ENCODE measurements at places on chromosomes 7 and 10. TPM values are rescaled to one million over a fixed set of nuclear protein-coding genes. Genes with fewer than 3 reads are reported as not detected.

DNA sequence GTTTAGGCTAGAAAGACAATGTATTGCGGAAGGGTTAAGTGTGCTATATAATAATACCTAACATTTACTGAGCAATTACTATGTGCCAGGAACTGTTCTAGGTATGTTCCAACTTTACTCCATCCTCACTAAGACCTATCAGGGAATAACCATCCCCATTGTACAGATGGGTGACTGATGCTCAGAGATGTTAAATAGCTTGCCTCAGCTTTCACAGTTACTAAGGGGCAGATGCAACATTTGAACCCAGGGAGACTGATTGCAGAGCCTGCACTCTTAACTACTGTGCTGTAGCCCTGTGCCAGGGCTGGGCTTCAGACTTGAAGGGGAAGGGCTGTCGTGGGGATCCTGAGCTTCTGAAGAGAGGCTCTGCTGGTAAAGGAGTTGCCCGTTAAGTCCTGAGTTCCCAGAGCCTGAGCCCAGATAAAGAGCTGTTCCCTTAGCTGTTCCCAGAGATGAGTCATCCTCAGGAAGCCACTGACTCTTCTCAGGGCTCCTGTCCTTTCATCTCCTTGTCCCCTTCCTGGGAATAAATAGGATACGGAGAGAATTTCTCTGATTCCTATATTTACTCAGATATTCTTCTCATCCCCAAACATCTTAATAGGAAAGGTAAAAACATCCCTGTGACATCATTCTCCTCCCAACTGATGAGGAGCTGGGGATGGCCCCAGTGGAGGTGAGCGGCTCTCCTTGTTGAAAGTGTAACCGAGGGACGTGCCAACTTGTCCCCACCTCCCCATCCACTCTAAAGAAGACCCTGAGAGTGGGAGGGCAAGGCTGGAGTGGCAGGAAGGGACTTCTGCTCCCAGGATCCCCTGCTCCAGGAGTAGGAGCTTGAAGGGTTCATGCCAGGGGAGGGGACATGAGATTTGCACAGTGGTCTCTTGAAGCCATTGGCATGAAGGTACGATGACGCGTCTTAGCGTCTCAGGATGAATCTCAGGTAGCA lies 28.0 kb upstream of the HABP2 start:
- no peaks in the 10 kb centered on the region for H3K36me3 ChIP-seq
- H3K27ac ChIP-seq: no peak overlapping the region
- no peaks in the 10 kb centered on the region for H3K4me1 ChIP-seq
- no peaks in the 10 kb centered on the region for H3K27me3 ChIP-seq
- H3K4me3 ChIP-seq: no peak overlapping the region
- DNase-seq: no peak

DNA sequence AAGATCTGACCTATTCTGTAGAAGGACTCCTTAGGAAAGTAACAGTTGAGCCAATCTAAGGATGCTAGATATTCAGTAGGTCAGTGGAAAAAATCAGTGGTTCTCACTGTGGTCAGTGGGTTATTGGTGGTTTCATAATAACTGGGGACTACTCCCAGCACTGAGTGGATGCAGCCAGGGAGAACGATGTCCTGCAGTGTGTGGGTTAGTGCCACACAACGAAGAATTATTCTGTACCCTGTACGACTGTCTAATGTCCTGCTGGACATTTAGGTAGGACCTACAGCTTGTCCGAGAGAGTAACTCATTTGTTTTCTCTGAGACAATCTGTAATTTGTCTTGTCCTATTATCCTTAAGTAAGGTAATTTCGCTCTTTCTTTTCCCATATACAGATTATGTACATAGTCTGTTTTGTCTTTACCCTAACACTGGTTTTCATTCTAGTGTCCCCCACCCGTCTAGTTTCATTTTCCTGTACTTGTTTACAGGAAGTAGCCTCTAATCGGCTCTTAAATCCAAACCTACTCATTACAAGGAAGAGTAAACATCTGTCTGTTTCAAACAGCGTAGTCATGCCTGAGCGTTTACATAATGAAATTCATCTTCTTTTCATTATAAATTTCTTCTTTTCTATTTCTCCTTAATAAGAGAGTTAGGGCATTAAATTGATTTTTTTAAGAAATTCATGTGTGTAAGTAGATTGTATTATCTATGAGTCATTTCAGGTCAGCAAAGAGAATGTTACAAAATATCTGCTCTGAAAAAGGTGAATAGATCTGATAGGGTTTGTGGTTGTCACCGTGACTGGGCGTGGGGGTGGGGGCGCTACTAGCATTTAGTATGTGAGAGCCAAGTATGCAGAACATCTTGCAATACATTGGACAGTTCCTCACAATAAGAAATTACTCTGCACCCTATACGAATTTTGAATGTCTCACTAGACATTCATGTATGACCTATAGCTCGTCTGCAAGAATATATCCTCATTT lies 8.3 kb upstream of the ZC3HAV1L start:
- no peaks in the 10 kb centered on the region for H3K4me1 ChIP-seq
- peaks cover 13% of the 10 kb centered on the region for H3K36me3 ChIP-seq
- DNase-seq: no peak

DNA sequence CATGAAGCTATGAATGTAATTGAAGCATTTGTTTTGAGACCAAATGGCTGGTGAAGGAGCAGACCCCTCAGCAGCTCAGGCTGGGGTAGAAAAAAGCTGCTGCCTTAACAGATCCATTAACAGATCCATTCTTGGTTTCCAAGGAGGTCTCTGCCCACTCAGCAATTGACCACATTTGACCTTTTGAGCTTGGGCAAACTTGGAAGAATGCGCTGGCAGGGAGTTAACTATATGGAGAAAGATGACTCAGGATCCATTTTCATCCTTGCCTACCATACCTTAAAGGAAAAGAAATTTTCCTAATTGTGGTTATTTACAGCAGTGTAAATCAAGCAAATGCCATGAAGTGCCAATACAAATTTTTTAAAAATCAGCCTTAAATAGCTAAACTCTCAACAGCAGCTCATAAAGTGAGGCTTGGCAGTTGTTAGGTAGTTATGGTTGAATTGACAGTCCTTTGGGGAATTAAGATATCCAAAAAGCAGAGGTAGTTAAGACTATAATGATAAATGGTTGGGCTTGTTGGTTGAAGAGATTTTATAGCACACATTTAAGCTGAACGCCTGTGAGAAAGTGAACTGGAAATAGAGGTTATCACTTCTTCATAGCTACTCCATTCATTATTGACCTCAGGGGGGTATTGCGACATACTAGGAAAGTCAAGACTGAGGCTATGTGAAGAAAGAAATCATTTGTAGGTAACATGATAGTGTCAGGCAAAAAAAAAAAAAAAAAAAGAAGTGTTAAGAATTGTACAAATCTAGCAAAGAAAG lies 83.9 kb downstream of the MKX start:
- no peaks in the 10 kb centered on the region for H3K36me3 ChIP-seq
- no peak overlapping the region for H3K27ac ChIP-seq
- DNase-seq: no peak

The WNT8B gene
- total RNA-seq: not detected

The ITPRID1 gene
- not detected for total RNA-seq
